CD4-positive, CD25-positive, alpha-beta regulatory T cell (primary cell): ENCODE measurements at places on chromosomes 2 and 18.

DNA sequence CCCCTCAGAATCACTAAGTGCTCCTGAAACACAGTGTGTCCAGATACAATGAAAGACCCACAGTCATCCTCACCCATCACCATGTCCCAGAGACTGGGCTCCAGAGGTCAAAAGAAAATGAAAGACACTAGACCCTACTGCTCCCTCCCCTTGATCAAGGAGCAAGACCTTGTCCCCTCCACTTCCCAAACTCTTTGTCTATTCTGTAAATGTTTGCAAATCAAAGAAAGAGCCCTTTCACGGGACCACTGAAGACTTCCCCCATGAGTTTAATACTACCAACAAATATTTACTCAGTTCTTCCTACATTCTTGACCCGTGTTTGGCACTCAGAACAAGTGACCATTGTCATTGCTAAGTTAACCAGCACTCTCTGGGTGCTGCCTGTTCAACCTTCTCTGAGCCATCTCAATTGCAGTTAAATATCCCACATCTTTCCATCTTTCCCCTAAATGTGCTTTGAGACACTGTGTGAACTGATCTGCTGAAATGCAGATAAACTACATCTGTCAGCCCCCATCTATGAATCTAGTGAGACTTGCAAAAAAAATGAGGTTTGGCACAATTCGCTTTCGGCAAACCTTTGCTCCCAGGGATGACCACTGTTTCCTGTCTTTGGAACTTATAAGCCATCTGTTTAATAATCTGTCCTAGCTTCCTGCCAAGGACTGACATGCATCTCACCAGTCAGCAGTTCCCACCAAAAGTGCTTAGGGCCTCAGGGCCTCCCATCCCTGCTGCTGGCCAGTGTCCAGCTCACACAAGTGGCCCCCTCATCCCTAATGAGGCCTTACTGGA lies 170.3 kb downstream of the GFPT1 start:
- no peak overlapping the region for H3K27ac ChIP-seq
- no peaks in the 10 kb centered on the region for H3K36me3 ChIP-seq
- peaks cover 4% of the 10 kb centered on the region for H3K27me3 ChIP-seq
- no peak for DNase-seq
- H3K4me3 ChIP-seq = no peak overlapping the region
- no peaks in the 10 kb centered on the region for H3K4me1 ChIP-seq

GRCh38 chr18:9688036-9688741 lies 19.9 kb upstream of the RAB31 start:
- peaks cover 10% of the 10 kb centered on the region for H3K27me3 ChIP-seq
- no peak for DNase-seq
- H3K27ac ChIP-seq = no peak overlapping the region
- H3K36me3 ChIP-seq = no peaks in the 10 kb centered on the region

DNA sequence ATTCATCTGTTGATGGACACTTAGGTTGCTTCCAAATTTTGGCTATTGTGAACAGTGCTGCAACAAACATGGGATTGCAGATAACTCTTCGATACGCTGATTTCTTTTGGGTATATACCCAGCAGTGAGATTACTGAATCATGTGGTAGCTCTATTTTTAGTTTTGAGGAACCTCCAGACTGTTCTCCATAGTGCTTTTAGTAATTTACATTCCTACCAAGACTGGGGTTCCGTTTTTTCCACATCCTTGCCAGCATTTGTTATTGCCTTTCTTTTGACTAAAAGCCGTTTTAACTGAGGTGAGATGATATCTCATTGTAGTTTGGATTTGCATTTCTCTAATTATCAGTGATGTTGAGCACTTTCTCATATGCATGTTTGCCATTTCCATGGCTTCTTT lies 200.3 kb downstream of the MBD5 start:
- no peaks in the 10 kb centered on the region for H3K27me3 ChIP-seq
- no peaks in the 10 kb centered on the region for H3K4me1 ChIP-seq
- H3K27ac ChIP-seq = no peak overlapping the region
- no peak overlapping the region for H3K4me3 ChIP-seq
- no peaks in the 10 kb centered on the region for H3K36me3 ChIP-seq

DNA sequence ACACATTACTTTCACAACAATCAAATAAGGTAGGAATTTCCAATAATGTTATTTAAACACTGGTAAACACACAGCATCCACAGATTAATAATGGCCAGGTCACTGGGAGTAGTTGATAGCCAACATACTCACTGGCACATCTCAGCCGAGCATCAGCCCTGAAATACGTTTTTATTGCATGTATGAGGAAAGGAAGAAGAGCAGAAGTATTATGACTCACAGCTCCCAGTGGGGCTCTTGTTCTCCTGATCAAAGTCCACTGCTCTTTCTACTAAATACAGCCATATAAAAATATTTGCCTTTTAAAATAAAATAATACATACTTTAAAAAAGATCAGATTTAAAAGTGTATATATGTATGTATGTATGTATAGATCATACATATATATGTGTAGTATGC lies 999.6 kb downstream of the SUCLG1 start:
- H3K36me3 ChIP-seq = no peaks in the 10 kb centered on the region
- no peak overlapping the region for H3K27ac ChIP-seq
- DNase-seq = no peak
- H3K4me3 ChIP-seq = no peak overlapping the region

GRCh38 chr18:30469091-30469490 lies 573.5 kb downstream of the DSC3 start:
- H3K27ac ChIP-seq = no peak overlapping the region
- no peaks in the 10 kb centered on the region for H3K27me3 ChIP-seq
- no peaks in the 10 kb centered on the region for H3K36me3 ChIP-seq
- no peak for DNase-seq

- no peak overlapping the region for H3K4me3 ChIP-seq
- no peak for DNase-seq
- no peaks in the 10 kb centered on the region for H3K36me3 ChIP-seq
- H3K4me1 ChIP-seq = no peaks in the 10 kb centered on the region
- H3K27ac ChIP-seq = no peak overlapping the region
- no peaks in the 10 kb centered on the region for H3K27me3 ChIP-seq
Observed at GRCh38 chr2:166814335-166814734, 73.9 kb upstream of the XIRP2 start.
